ENCODE measurements at places on chromosomes 7 and 10. TPM values are rescaled to one million over a fixed set of nuclear protein-coding genes. Genes with fewer than 3 reads are reported as not detected.
A peak's percentile ranks its signal among the peaks of the same experiment; 100 is the strongest.

DNA sequence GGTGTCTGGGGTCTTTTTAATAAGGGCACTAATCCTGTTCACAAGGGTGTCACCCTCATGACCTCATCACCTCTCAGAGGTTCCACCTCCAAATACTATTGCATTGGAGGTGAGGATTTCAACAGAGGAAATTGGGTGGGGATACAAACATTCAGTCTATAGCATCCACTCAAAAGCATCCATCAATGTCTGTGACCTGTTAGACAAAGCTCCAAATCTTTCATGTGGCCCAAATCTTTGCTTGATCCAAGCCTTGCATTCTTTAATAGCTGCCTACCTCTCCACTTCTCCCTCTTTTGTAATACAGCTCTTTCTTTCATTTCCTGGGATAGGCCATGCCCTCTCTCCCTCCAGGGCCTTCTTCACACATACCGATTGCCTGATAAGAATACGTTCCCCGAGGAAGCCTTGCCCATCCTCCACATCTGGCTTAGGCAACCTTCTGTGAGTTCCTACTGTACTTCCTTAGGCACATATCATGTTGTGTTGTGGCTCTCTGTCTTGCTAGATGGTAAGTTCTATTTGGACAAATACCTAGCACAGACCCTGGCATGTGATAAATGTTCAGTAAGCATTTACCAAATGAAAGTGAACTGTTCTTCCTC, 66.1 kb downstream of the CREM start:
- no peak for DNase-seq

Gene UPK3B
- total RNA-seq: 27.1 TPM

- DNase-seq: peak; percentile 51
Observed at GRCh38 chr10:70034232-70034631, 18.4 kb upstream of the MACROH2A2 start.

DNA sequence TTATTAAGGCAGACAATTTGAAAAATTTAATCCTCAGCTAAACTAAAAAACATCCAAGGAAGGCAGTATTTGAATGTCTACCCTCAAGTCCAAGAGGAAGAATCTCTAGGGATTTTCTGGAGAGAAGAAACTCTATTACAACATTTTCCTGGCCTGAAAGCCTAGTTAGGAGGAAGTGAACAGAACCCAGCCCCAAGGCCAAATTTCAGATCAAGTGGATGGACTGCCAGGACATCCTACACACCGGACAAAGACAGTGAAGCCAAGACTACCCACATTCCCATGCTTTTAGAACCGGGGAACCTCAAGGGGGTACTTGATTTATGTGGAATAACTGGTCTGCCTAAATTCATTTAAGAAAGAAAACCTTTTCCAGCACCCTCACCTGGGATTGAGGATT, 108.9 kb upstream of the MEOX2 start:
- no peak for DNase-seq

DNA sequence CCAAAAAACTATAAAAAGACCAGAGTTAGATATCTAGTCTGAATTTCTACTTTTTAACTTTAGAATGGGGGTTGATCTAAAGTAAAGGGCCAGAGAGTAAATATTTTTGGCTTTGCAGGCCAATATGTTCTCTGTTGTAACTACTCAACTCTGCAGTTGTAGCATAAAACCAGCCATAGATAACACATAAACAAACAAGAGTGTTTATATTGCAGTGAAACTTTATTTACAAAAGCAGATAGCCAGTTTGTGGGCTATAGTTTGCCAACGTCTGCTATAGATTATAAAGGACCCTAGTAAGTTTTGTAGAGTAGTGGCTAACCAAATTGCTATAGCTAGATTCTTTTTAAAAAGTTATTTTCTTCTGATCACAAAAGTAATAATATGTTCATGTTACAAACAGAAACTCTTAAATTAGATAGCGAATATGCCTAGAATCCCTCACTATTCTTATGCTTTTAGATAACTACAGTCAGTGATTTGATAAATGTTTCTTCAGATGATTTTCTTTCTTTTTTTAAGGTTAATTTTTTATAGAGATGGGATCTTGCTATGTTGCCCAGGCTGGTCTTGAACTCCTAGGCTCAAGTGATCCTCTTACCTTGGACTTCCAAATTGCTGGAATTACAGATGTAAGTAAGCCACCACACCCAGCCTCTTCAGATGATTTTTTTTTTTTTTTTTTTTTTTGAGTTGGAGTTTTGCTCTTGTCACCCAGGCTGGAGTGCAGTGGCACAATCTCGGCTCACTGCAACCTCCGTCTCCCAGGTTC, 23.6 kb upstream of the HBP1 start:
- DNase-seq: no peak

Gene NEUROD6
- not detected for total RNA-seq

Gene PRLHR
- total RNA-seq: 0.79 TPM
